ENCODE measurements at places on chromosomes 3 and 15.

GRCh38 chr15:77607894-77608261 lies 24.8 kb downstream of the LINGO1 start:
- peak; percentile 56 for DNase-seq

DNA sequence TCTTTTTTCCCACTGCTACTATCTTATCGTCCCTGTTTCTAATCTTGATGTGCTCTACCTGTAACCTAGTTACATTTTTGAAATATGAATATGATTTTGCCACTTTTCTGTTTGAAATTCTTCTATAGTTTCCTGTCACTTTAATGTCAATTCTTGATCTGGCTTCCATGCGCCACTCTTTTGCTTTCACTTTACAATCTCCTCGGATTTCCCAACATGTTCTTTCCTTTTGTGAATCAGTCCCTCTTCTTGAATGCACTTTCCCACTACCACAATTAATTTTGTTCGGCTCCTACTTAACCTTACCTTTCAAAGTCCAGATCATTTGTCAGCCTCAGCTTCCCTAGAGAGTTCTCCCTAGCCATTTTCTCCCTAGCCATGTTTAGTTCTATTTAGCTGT lies 8.3 kb downstream of the TIMMDC1 start:
- DNase-seq = no peak

DNA sequence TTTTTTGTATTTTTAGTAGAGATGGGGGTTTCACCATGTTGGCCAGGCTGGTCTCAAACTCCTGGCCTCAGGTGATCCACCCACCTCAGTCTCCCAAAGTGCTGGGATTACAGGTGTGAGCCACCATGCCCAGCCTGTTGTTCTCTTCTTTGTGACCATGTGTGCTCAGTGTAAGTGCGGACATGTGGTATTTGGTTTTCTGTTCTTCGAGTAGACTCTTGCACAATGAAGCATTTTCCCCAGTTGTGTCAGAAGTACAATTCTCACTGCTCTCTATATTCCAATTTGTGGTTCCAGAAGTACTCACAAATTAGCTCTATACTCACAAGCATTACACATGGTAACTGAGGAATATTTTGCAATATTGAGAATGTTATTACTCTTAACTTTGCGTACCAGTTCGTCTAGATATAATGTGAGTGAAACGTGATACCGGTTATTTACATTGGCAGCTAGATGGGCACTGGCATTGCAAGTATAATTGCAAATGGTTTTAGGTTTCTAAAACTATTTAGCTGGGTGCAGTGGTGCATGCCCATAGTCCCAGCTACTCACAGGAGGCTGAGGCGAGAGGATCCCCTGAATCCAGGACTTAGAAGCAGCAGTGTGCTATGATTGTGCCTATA lies 34.2 kb upstream of the MTMR14 start:
- DNase-seq = no peak

DNA sequence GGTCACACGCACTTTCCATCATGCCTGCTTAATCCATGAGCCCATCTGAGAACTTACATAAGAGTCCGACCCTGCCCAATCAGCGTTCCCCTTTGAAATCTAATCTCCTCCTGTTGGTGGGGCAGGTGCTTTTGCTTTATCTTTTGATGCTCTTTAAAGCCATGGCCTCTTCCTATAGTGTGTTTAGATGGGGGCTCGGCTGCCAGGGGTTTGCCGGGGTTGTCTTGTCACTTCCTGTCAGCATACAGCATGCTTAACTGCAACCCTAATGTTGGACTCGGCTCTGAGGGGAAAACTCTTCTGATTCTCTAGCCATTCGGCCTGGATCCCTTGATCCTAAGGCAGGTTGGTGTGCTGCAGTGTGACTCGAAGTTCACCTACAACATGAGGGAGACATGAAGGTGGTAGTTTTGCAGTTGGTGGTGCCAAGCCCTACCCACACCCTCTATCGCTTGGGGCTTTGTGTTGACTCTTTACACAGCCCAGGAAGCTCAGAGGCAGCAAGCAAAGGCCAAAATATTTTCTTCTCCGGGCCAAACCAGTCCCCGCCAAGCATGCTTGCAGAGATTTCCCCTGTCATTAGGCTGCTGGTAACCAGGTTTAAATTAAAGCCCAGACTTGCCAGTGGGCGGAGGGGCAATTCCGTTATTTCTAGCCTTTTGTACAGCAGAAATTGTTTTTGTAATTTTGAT lies 218.7 kb downstream of the FEZF2 start:
- DNase-seq = no peak

DNA sequence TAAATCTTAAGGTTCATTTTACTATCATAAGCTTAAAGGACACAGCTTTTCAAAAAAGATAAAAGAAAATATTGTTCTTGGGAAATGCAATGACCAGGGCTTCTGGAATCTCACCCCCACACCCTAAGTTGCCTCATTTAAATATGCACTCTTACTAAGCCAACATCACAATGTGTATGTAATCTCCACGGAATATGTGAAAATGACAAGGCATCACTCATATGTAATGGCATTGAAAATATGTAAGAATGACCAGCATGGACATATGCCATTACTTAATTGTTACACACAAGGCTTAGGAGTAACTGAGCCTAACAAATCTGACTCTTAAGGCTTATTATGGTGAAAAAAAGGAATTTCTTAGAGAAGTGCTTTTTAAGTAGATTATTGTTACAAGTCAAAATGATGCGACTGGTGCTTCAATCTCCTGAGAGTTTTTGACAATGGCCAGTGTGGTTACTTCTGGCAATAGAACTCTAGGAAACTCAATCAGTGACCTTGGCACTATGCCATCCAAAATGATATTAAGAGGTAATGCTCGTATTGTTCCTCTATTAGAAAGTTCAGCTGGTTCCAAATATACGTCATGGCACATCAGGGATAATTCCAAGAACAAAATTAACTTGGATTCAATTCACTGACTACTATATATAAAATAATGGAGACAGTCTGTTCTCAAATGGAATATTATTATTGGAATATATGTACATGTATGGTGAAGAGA lies 290.0 kb upstream of the PLSCR5 start:
- DNase-seq = no peak

DNA sequence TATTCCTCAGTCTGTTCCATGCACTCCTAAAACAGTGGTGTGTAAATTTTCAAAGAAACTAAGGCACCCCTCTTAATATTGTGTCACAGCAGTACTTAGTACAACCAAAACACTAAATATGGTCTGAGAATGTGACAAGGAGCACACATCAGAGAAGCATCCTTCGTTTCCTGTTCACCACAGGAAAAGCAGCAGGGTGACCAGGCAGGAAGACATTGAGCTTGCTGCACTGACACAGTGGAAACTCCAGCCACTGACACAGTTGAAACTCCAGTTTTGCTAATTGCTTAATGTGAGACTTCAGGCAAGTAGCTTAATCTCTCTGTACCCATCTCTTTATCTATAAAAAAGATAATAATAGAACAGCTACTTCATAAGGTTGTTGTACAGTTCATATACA lies 353.0 kb upstream of the RORA start:
- no peak for DNase-seq

DNA sequence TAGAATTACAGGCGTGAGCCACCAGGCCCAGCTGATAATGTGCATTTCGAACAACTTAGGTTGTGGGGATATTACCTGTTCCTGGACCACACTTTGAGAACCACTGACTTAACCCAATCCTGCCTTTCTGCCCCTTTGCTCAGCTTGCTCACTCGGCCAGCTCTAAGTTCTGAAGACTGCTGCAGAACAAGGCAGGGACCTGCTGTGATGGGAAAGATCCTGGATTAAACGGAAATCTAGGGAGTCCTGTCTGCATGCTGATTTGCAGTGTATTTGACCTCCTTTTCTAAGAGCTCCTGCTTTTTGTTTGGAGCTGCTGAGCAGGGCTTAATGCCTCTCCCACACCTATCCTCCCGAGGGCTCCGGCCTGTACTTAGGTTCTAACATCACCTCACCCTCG lies 2.9 kb downstream of the LTK start:
- no peak for DNase-seq
